Mucosa of descending colon (tissue), 3 donors: ENCODE measurements at places on chromosomes 7 and 10.

DNA sequence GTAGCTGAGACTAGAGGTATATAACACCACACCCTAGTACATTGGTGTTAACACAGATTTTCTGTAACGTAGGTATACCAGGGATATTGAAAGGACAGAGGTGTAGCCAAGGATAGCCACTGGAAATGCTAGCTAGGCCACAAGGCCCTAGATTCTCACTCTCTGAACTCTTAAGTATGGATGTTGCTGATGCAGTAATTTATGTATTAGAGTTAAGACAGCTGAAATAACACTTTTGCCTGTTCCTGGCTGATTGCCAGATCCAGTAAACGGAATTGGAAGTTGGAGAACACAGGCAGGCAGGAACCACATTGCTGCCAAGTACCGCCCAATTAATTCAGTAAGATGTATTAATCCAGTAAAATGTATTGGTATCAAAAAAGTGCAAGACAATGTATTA lies 1.8 kb downstream of the CALU start:
- DNase-seq = no peak

GRCh38 chr7:95960706-95961244 lies 188.4 kb downstream of the DYNC1I1 start:
- no peak for DNase-seq

DNA sequence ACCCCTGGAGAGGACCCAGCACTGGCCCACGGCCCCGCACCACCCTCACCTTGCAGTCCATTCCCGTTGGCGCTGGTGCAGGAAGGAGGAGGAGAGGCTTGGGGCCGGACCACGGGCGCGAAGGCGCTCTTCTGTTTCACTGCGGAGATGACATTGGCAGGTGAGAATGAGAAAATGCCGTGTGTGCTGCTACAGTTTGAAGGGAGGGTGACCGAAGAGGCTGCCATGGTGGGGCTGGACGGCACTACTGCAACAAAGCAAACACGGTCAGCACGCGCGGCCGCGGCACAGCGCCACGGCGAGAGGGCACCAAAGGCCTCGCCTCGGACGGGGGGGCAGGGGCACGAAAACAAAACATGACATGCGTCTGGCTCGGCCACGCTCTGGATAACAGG lies 123.9 kb downstream of the EBF3 start:
- no peak for DNase-seq

- DNase-seq = peak; percentile 91
Observed at GRCh38 chr10:110395350-110396283, 90.9 kb upstream of the SMNDC1 start.

GRCh38 chr7:128710481-128710880 lies 28.7 kb upstream of the CALU start:
- no peak for DNase-seq

GRCh38 chr10:89003344-89003743 lies 12.7 kb downstream of the FAS start:
- DNase-seq = no peak

- DNase-seq = peak; percentile 85
Observed at GRCh38 chr10:63713191-63714144, 192.3 kb downstream of the REEP3 start.

DNA sequence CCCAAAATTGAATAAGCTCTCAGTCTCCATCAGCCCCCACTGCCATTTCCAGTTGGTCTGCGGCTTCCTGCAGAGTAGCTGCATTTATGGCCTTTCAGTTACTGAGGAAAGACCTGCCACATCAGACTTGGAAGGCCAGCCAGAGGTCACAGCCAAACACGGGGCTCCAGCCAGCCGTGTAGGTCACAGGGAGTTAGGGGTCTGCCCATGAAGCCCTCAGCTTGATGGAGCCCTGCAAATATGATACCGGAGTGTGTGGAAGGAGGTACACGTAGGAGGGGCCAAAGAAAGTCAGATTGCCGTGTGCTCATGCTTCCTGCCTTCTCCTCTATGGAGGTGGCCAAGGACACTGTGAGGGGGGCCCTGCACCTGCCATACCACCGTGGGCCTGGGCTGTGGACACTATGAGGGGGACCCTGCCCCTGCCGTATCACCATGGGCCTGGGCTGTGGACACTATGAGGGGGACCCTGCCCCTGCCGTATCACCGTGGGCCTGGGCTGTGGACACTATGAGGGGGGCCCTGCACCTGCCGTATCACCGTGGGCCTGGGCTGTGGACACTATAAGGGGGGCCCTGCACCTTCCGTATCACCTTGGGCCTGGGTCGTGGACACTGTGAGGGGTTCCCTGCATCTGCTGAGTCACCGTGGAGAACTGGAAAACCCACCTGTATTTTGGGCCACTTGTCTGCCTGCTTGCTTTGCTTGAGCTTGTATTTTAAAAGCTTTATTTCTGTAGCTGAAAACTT lies 335.7 kb upstream of the SHH start:
- no peak for DNase-seq

- peak; percentile 29 for DNase-seq
Observed at GRCh38 chr7:75611557-75612178, 119.5 kb downstream of the SPDYE5 start.
